ENCODE measurements at places on chromosomes 3 and 15.

DNA sequence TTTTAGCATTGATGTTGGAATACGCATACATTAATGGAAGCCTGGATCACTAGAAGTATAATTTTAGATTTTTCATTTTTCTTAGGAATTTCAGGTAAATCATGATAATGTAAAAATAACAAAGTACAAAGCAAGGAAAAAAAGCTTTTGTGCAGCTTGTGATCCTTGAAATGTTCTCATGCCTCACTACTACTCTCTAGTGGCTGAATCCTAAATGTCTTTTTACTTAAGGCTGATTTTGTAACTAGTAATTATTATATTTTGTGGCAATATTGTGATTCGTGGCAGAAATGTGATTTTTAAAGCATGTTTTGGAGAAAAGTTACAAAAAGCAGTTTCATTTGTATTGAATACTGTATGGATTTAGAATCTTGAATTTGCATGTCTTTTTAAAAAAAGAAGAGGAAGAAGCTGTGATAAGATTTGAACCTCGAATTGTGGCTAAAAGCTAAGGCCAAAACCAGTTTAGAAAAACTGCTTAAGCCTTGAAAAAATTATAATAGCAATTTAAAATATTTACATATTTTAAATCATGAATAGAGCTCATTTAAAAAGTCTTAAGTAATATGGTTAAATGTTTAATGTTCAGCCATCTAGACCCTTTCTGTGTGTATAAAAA lies 39.0 kb downstream of the U2SURP start:
- DNase-seq, result no peak

DNA sequence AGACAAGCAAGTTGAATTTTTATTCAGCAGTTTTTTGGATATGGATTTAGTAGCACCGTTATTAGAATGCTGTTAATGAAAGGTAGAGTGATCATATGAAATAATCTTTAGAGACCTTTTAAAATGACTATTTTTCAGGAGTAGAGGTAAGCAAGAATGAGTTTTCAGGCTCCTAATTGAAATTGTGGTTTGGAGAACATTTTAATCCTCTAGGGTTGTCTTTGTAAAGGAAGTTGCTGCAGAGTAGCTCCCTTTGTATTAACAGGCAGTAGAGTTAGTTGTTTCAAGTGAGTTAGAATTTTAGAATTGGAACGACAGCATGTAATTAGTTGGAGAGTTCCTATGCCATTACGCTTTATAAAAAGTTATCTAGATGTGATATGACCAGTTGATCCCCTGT lies 27.2 kb upstream of the EDEM1 start:
- no peak for DNase-seq

GRCh38 chr3:27353221-27353620 lies 16.0 kb downstream of the NEK10 start:
- no peak for DNase-seq

DNA sequence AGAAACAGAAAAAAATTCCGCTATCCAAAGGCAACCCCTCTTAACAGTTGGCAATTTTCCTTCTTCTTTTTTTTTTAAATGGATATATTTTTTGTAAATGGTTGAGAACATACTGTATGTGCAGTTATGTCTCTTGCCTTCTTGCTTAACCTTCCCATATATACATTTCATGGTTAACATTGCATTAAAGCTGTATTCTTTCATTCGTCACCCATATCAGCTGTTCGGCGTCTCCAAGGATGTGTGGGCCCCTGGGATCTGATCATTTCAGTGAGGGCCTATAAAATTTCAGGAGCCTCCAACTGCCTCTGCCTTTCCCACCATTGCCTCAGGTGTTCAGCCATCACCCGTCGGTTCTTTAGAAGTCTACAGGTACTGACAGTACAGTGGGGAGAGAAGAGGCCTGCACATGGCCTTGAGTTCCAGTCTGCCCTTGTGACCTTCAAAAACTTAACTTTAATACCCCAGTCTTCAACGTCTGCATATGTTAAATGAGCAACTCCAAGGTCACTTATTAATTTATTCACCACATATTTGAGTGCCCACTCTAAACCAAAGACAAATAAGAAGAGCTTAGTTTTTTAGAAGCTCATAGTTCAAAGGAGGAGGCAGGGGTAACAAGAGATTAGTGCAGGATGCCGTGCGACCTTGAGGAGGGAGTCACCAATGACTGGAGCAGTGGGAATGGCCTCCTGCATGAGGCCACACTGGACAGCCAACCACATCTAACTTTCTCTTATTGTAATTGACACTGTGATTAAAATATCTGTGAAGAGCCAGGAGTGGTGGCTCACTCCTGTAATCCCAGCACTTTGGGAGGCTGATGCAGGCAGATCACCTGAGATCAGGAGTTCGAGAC lies 6.9 kb downstream of the ST6GAL1 start:
- no peak for DNase-seq

DNA sequence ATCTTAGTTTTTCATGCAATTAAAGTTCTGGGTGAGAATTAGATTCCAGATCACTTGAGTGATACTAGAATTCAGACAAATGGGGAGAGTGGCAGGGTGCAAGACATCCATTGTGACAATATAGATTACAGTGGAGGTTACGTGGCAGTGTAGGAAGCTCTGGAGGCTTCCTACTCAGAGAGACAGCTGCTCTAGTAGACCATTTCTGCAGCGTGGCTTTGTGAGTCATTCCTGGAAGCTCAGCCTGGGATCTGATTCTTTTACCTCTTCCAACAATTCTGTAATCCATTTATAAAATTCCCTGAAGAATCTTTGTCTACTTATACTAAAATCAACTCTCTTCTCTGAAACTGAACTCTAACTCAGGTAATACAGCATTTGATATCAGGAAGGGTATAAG lies 90.4 kb upstream of the ASB14 start:
- DNase-seq, result no peak

- DNase-seq, result no peak
Measured at GRCh38 chr3:149212386-149212785, 9.2 kb downstream of the CP start.

- DNase-seq, result no peak
Measured at GRCh38 chr15:74960286-74960685, 3.7 kb upstream of the RPP25 start.

DNA sequence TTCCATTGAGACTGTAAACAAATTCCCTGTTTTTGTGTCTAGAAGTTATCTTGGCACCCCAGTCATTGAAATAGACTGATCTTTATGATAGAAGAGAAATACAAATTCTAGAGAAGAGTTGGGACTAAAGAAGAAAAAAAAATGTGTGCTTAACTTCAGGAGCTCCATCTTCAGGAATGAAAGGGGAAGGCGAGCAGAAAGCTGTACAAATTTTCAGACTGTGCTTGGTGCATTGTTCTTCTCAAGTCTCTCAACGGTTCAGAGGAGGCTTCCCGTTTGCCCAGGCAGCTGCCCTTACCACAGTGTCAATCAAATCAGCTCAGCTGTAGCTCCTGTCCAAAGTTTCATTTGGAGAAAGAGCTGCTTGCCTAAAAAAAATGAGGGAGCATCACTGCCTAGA lies 41.7 kb downstream of the OXSM start:
- DNase-seq, result no peak

Measured in stimulated activated CD8-positive, alpha-beta memory T cell treated with anti-CD3 and anti-CD28 coated beads, Interleukin-4, amount 100 ng/mL, for 48 hours (primary cell).